CD4-positive, alpha-beta T cell treated with Interleukin-21 for 1 hour (primary cell): ENCODE measurements at places on chromosomes 13 and 19.

- peak; percentile 57 for DNase-seq
Observed at GRCh38 chr19:7870571-7871436, 3.4 kb downstream of the PRR36 start.

GRCh38 chr13:30314069-30314468, 6.7 kb upstream of the KATNAL1 start:
- no peak for DNase-seq

- no peak for DNase-seq
Observed at GRCh38 chr13:98875146-98875729, 102.6 kb downstream of the DOCK9 start.

GRCh38 chr19:8526345-8527091, 12.6 kb upstream of the ZNF414 start:
- no peak for DNase-seq

GRCh38 chr13:29504691-29505090, 90.8 kb downstream of the SLC7A1 start:
- no peak for DNase-seq

DNA sequence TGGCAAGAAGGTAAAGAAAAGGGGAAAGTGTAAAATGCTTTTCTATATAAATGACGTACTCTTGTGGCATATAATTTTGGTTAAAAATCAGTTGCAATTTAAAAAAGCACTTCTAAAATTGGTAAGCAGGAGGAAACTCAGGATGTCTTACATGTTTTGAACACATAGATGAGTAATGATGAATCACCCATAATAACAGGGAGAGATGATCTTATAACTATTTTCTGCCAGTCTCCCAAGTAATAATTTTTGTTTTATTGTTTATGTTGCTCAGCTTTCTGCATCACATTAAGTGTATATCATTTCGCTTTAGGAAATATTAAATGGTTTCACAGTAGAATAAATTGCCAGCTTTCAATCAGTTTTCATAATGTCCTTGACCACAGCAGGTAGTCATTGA, 1430.7 kb upstream of the PCDH20 start:
- no peak for DNase-seq

DNA sequence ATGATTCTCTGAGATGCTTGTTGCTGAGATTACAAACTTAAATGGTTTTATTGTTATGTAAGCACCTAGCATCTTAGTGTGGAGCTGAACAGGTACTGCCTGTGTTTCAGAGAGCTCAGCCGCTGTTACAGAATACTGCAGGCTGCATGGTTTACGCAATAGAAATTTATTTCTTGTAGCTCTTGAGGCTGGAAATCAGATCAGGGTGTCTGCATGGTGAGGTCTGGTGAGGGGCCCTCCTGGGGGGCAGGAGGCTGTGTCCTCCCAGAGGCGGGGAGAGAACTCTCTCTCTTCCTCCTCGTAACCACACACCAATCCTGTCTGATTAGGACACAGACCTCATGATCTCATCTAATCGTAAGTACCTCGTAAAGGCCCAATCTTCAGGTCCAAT, 13.1 kb downstream of the ATP11A start:
- no peak for DNase-seq

DNA sequence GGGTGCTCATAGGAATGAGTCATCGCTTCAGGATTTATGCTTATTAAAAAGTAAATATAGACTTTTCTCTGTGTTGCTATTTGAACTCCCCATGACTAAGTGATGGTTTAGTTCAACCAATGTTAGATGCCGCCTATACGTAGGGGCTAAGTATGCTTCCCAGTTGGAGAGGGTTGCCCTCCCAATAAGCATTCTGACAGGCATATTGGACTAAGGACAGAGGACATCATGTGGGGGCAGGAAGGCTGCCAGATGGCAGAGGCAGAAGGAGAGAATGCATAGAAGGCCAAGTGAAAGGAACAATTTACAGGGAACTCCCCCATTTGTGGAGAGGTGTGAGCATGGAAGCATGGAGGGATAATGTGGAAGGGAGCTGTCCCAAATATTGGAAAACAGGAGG, 318.4 kb upstream of the OBI1 start:
- DNase-seq = no peak

GRCh38 chr19:54190503-54191010, 551 bp upstream of the TSEN34 start:
- peak; percentile 100 for DNase-seq

DNA sequence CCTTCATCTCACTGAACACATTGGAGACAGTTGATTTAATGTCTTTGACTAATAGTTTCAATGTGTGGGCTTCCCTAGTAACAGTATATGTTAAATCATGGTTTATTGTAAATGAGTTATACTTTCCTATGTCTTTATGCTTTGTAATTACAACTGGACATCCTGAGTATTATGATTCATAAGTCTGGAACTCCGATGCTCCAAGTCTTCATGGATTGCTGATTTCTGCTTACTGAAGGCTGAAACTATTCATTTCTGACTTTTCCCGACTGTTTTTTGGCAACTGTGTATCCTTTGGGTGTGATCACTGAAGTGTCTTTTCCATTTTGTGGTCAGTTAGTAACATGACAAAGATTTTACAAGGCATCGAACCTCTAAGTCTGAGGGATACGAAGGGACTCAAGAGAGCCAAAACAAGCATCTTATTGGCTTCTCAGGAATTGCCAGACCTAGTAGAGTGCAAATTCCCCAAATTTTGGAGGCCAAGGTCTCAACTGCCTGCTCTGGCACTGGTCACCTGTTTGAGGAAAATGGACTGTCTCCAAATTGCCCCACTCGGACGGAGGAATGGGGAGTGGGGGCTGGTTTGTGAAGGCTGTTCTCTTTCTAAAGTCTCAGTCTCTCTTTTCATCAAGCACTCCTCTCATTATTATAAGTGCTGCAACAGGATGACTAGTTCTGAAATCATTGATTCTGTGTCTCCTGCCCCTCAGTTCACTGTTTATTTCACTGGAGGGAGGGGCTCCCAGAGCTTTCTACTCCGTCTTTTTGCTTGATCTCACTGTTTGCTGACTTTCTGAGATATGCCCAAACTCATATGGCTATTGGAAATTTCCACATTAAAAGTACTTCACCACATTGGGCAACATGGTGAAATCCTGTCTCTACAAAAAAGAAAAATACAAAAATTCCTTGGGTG, 20.2 kb upstream of the CD70 start:
- DNase-seq = no peak

DNA sequence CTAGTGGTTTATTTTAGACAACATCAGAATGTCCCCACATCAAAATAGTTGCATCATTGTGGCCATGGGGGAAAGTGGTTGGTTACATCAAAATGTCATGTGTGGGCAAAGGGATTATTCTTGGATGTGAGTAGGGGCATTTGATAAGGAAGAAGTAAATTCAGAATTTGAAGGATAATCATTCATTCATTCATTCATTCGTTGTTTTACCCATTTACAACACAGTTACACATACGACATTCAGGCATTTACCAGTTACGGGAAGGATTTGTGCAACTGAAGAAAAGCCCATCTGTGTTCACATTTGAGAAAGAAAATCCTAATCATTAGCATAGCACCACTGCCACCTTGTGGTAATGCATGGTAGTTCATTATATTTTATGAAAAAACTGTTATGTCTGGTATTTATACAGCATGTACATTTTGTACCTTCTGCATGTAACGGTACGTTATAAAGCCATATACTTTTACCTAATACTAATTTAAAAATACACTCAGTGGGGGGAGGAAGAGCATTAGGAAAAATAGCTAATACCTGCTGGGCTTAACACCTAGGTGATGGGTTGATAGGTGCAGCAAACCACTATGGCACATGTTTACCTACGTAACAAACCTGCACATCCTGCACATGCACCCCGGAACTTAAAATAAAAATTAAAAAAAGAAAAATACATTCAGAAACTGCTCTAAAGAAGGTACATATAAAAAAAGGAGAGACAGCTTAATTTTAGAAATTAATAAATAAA, 62.1 kb downstream of the DGKH start:
- peak; percentile 80 for DNase-seq

DNA sequence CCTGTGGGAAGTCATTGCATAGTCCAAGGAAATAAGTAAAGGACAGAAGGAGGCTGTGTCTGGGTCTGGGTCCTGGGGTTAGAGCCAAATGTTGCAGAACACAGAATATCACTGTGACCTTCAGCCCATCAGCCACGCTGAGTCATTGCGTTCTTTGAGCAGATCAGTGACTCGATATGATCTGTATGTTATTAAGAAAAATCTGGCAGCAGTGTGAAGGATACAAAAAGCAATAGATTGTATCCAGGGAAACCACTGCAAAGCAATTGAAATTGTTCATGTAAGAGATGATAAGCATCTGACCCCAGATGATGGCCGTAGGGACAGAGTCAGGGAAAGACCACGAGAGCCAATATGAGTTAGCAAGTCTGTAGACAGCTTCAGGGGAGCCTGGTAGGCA, 1575.1 kb upstream of the SLC10A2 start:
- DNase-seq = no peak

DNA sequence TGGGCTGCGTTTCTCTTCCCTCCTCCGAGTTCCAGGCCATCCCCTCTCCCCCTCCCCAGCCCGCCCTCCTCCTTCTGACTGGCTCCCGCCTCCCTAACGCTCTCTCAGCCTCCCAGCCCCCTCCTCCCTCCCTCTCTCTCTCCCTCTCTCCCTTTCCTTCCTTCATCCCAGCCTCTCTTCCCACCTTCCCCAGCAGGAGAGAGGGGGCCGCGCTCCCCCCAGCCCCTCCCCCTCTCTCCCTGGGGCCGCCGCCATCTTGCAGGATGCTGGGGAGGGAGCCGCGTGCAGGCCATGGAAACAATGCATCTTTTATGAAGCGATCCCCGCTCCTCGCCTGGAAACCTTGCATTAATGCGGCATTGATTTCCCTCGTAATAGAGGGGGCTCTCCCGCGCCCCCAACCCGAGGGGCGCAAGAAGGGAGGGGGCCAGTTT, 42.6 kb upstream of the ADGRL1 start:
- peak; percentile 17 for DNase-seq

GRCh38 chr13:21176982-21177284, 475 bp downstream of the MRPL57 start:
- no peak for DNase-seq

DNA sequence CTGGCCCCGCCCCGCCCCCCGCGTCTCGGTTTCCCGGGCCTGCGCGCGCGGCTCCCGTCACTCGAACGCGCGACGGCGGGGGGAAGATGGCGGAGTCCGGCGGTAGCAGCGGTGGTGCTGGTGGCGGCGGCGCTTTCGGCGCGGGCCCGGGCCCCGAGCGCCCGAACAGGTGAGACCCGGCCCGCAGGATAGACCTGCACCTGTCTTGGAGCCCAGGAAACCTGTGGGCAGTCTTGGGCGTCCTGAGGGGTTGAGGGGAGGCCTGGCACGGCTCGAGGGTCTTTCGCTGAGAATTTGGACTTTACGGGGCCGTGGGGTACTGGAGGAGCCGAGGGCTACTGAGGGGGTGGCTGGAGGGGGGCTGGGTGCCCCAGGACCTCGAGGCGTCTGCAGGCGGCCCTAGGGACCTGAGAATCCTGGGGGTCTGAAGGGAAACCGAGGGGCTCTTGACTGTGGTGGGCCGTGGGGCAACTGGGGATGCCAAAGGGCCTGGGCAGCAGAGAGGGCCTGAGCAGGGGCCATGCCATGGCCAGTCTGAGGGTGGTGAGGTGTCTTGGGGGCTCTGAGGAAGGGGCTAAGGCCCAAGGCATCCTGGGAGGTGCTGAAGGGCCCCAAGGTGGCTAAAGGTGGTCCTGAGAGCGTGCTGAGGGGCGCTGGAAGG, at the start of gene KLHL26:
Gene KLHL26, plus strand, starts transcription at position 60 of the 661 bp plus-strand sequence. Its CDS starts 27 bp downstream, at position 87.
- no peak for DNase-seq

- DNase-seq = no peak
Observed at GRCh38 chr13:50993371-50993770, 83.8 kb downstream of the RNASEH2B start.

DNA sequence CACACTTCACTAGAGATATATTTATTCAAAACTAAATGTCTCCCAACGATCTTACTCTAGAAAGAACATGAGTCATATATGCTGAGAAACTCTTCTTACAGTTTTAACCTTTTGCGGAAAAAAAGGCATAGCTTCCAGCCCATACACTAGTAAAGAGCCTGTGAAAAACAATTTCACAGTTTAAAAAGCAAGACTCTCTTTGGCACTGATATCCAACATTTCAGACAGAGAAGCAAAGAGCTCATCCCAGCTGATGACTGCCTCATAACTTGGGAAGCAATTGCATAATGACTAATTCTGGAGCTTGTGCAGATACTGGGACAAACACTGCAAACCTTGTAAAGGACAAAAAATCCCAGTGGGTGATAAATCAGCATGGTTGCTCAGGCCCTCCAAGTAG, 88.0 kb downstream of the ENOX1 start:
- DNase-seq = no peak

DNA sequence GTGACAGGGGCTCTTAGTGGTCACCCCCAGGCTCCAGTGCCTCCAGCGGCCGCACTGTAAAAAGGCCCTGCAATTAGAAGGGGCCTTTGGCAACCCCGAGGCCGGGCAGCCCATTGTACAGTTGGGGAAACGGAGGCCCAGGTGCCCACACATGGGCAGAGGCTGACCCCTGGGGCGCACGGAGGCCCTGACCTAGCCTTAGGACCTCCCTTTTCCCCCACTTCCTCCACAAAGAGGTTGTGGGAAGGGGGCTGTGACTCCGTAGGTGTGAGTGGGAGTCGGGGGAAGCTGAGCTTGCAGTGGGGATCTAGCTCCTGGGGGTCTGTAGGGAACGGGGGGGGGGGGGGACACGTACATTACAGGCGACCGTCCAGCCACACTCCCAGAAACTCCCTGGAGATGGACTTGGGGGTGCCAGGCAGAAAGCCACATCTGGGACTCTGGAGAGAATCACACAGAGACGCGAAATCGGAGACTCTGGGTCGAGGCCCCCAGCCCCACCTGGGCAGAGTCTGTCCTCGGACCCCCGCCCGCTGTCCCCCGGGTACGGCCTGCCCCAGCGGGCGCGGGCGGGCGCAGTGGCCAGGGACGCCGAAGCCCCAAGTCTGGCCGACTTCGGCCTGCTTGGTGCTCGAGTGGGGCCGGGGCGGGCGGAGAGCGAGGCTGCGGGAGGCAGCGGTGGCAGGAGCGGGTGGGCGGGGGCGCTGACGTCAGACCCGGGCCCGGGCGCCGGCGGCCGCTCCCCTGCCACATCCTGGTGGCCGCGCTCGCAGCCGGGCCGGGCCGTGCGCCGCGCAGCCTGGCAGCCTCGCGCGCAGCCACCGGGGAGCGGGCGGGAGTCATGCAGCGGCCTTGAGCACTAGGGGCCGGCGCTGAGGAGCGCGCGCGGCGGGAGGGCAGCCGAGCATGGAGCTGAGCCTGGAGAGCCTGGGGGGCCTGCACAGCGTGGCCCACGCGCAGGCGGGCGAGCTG, at the start of gene ONECUT3:
Gene ONECUT3, plus strand, starts transcription at position 750 of the 972 bp plus-strand sequence. Its CDS starts 157 bp downstream, at position 907.
- no peak for DNase-seq

- DNase-seq = no peak
Observed at GRCh38 chr19:10719466-10719961, 1.6 kb downstream of the DNM2 start.
